Right cardiac atrium (tissue), 5 donors: ENCODE measurements at places on chromosomes 3 and 15. TPM values are rescaled to one million over a fixed set of nuclear protein-coding genes. Genes with fewer than 3 reads are reported as not detected.

Gene TTC21A
- 2.9 TPM for total RNA-seq

DNA sequence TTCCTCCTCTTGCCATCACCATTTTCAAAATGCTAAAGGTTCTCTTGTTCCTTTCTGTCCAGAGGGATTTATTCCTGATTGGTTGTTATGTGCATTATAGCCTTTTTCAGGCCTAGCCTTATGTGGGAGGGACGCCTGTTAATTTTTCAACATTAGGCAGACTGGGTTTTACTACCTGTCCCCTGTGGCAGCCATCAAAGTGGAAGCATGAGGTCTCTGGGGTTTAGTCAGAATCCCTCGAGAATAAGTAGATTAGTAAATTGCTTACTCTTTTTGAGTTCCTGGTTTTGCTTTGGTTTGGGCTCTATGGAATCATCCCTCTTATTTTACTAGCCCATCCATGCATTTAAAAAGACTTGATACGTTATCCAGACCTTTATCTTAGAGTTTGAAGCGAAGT lies 32.4 kb downstream of the PAK2 start:
- no peak for DNase-seq

GRCh38 chr3:78820542-78820941 lies 947.3 kb downstream of the ROBO1 start:
- no peak for DNase-seq

GRCh38 chr15:95286352-95286880 lies 1044.1 kb upstream of the NR2F2 start:
- no peak for DNase-seq

- DNase-seq: no peak
These were observed 1223.2 kb downstream of the OTOL1 start for GRCh38 chr3:162719684-162720341.

Gene RPLP1
- 1,271 TPM for total RNA-seq

- DNase-seq: peak; percentile 95
These were observed 37.2 kb downstream of the AADACL2 start for GRCh38 chr3:151770956-151771355.

GRCh38 chr15:63448266-63448665 lies 56.1 kb upstream of the USP3 start:
- no peak for DNase-seq

DNA sequence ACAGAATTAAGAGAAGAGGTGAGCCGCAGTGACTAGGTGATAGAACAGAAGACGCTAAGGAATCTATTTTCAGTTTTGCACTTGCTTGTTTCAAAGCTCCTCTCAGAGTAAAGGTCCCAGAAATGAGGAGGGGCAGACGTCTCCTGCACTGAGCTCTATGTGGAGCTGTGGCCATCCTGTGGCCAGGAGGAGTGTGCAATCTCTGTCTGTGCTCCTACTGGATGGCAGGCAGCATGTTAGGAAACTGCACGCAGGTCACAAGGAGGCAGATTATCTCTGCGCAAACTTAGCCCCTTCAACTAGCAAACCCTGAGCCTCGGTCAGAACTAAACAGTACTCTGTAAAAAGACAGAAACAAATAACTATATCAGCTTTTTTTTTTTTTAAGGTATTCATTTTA lies 31.1 kb upstream of the PPIB start:
- DNase-seq: no peak

GRCh38 chr3:26682406-26682805 lies 59.8 kb downstream of the LRRC3B start:
- no peak for DNase-seq

- no peak for DNase-seq
These were observed 124.4 kb downstream of the HCN4 start for GRCh38 chr15:73244333-73244732.

- DNase-seq: no peak
These were observed 591 bp downstream of the PROK2 start for GRCh38 chr3:71784201-71784913.

DNA sequence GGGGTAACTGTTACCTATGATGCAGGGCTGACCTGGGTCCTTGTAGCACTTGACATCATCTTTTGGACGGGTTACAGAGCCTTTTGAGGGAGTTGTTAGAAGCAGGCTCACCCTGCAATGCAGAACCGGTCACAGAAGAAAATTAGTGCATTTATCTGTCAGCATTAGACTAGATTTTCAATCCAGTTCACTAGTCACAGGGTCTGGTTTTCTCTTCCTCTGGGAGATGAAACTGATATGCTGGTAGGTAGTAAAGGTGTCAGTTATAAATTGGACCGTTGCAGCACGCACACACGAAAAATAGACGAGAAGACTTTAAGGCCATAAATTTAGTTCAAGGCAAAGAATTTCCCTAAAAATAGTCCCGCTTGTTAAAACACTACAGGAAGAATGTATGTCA lies 532.3 kb upstream of the ATP11B start:
- DNase-seq: no peak

DNA sequence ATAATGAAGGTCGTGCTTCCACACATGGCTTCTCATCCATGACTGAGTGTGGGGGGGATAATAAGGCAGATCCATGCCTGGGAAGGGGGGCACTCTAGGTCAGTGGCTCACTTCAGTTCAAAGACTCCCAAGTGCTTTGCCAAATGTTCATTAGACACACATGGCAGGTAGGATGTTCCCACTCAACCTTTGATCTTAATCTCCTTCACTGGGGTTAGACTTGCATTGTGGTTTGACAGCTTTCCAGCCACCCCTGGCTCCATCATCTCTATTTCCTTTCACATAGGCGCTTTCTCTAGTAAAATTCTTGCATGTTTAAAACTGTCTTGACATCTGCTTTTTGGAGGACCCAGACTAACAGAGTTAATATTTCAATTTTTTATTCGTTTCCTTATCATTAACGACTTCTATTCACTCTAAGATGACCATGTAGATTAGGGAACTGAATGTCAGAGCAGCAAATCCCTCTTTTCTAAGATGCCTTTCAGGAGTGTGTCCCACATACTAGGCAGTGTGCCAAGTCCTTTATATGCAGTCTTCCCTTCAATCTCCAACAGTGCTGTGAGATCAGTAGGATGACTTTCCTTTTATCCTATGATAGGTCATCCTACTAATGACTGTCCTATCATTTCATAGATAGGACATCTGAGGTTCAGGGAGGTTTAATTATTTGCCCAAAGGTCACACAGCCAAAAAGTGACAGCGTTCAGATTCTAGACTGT lies 57.9 kb downstream of the BTD start:
- no peak for DNase-seq

DNA sequence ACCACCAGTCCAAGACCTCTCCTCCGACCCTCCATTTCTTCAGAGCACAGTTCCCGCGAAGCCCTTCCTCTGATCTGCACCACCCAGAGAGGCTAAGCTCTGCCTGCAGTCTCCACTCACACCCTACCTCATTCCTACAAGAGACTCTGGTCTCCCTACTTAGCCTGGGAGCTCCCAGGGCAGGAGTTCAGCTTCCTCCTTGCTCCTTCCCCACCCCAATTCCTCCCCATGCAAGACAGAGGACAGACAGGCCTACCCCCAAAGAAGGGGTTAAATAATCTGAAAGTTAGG lies 12.6 kb upstream of the VIPR1 start:
- DNase-seq: no peak

Gene MITF
- 52.7 TPM for total RNA-seq

GRCh38 chr3:120640231-120640630 lies 41.8 kb downstream of the HGD start:
- DNase-seq: no peak

Gene BUB1B
- total RNA-seq: 1.4 TPM

Gene RASL12
- total RNA-seq: 69.6 TPM

- DNase-seq: no peak
These were observed 97.5 kb upstream of the KLHL25 start for GRCh38 chr15:85892232-85892631.

- no peak for DNase-seq
These were observed 109.9 kb downstream of the TBC1D5 start for GRCh38 chr3:17632401-17633100.

DNA sequence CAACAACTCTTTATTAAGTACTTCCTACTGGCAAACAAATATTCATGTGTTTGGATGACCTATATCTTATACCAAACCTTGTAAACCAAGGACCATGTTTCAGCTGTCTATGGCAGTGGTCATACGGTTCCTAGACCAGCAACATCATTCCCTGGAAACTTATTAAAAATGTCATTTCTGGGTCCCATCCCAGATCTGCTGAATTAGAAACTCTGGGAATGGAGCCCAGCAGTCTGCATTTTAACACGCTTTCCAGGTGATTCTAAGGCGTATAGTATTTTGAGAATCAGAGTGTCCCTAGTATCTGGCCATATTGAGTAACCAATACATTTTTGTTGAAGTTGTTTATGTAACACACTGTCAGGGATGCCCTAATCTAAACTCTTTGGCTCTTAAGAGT lies 363.4 kb upstream of the LRRC3B start:
- DNase-seq: no peak
